ENCODE measurements at places on chromosomes 2 and 18. TPM values are rescaled to one million over a fixed set of nuclear protein-coding genes. Genes with fewer than 3 reads are reported as not detected.

Gene MC4R
- total RNA-seq, result not detected

Gene KCNG2
- total RNA-seq, result not detected

Gene ARHGAP28
- not detected for total RNA-seq

Gene STK39
- 44.5 TPM for total RNA-seq

Gene MSTN
- total RNA-seq, result not detected

GRCh38 chr2:16644221-16644925 lies 21.3 kb downstream of the CYRIA start:
- peaks cover 2% of the 10 kb centered on the region for H3K4me1 ChIP-seq
- H3K27me3 ChIP-seq, result no peaks in the 10 kb centered on the region
- no peak for DNase-seq
- no peak overlapping the region for H3K4me3 ChIP-seq
- H3K36me3 ChIP-seq, result no peaks in the 10 kb centered on the region

- no peak for DNase-seq
- H3K27me3 ChIP-seq, result no peaks in the 10 kb centered on the region
- H3K4me3 ChIP-seq, result no peak overlapping the region
- peaks cover 18% of the 10 kb centered on the region for H3K4me1 ChIP-seq
- peaks cover 2% of the 10 kb centered on the region for H3K36me3 ChIP-seq
Observed at GRCh38 chr18:74283646-74284045, 8.1 kb downstream of the CYB5A start.

GRCh38 chr2:176140513-176141317 lies 10.6 kb upstream of the HOXD4 start:
- no peak overlapping the region for H3K4me3 ChIP-seq
- peaks cover 77% of the 10 kb centered on the region for H3K27me3 ChIP-seq
- H3K4me1 ChIP-seq, result peaks cover 17% of the 10 kb centered on the region
- H3K27ac ChIP-seq, result no peak overlapping the region
- H3K36me3 ChIP-seq, result no peaks in the 10 kb centered on the region

DNA sequence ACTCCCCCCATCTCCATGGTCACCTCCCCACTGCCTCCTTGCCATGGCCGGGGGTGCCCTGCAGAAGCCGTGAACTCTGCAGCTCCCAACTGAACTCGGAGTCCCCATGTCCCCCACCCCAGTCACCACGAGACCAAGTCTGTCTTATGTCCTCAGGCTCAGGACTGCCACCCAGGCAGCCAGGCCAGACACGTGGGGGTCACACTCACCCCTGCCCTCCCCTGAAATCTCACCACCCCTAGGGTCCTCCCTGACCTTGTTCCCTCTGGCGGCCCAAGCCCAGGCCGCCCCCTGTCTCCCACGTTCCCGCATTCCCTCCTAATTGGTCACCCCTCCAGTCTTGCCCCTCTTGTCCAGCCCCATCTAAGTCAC lies 11.0 kb downstream of the AQP12A start:
- DNase-seq, result no peak
- no peak overlapping the region for H3K27ac ChIP-seq
- peaks cover 13% of the 10 kb centered on the region for H3K4me1 ChIP-seq
- no peaks in the 10 kb centered on the region for H3K36me3 ChIP-seq
- peaks cover 17% of the 10 kb centered on the region for H3K27me3 ChIP-seq
- H3K4me3 ChIP-seq, result no peak overlapping the region

DNA sequence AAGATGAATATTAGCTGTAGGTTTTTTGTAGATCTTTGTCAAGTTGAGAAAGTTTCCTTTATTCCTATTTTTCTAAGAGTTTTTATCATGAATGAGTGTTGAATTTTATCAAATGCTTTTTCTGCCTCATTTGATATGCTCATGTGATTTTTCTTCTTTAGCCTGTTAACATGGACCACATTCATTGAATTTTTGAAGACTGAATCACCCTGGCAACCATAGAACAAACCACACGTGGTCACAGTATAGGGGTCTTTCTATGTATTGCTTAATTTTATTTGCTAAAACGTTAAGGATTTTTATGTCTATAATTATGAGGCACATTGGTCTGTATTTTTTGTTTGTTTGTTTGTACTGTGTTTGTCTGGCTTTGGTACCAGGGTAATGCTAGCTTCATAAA lies 201.7 kb upstream of the CWC22 start:
- no peak for DNase-seq
- no peak overlapping the region for H3K4me3 ChIP-seq
- H3K36me3 ChIP-seq, result no peaks in the 10 kb centered on the region
- no peak overlapping the region for H3K27ac ChIP-seq
- H3K4me1 ChIP-seq, result no peaks in the 10 kb centered on the region

GRCh38 chr2:239911641-239912071 lies 113.5 kb downstream of the NDUFA10 start:
- no peak overlapping the region for H3K4me3 ChIP-seq
- H3K4me1 ChIP-seq, result peaks cover 16% of the 10 kb centered on the region
- peak overlapping the region; percentile 77 for H3K27ac ChIP-seq
- no peaks in the 10 kb centered on the region for H3K27me3 ChIP-seq

DNA sequence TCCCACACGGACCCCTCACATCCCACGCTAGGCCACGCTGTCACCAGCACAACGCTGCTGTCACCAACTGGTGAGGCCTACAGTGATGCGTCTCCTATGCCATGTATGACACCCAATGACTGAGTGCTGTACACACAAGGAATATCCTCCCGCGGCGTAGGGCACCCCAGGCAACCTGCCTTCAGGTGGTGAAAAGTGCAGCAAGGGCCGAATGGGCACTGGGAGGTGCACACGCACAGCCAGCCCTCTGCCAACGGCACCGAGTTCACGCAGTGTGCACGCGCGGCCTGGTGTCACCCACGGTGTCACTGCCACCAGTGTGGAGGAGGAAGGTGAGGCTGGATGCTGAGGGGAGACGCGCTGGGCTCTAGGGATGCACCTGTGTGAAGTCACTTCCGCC lies 4.5 kb downstream of the HS1BP3 start:
- H3K4me1 ChIP-seq, result peaks cover 17% of the 10 kb centered on the region
- H3K27ac ChIP-seq, result no peak overlapping the region
- H3K27me3 ChIP-seq, result no peaks in the 10 kb centered on the region
- no peak for DNase-seq
- H3K4me3 ChIP-seq, result no peak overlapping the region

- no peak overlapping the region for H3K27ac ChIP-seq
- H3K4me3 ChIP-seq, result no peak overlapping the region
- no peaks in the 10 kb centered on the region for H3K36me3 ChIP-seq
Observed at GRCh38 chr2:100611079-100612029, 48.6 kb downstream of the PDCL3 start.

DNA sequence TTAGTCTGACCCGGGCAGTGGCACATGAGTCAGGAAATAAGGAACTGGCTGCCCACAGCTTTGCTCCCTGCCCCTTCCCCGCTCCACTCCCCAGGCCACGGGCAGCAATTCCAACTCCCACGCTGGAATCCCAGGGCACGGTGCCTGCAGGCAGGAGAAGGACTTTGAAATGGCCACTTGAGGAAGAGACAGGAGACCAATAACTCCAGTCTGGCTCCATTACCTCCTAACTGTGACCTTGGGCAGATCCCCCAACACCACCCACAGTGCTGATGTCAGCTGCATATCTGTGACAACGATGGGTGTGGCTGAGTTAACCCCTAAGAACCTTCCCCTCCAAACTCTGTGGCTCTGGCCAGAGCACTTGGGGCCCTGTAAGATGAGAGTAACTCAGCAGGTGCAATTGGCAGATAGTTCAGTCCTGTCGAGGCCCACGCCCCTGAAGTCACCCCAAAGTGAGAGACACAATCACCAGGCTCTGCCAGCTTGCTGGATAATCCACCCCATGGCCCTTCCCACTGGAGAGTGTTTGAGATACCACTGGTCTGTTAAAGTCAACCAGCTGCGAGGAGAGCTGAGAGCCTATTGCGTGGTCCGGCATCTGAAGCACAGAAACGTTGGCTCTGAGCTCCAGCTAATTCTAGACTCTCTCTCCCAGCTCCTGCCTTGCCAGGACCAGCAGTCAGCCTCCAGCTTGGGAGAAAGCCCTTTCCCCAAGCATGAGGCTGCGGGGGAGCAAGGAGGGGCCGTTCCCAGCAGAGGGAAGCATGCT lies 175.2 kb downstream of the TNS1 start:
- H3K36me3 ChIP-seq, result no peaks in the 10 kb centered on the region
- DNase-seq, result no peak
- no peaks in the 10 kb centered on the region for H3K4me1 ChIP-seq
- H3K27ac ChIP-seq, result no peak overlapping the region
- no peak overlapping the region for H3K4me3 ChIP-seq

DNA sequence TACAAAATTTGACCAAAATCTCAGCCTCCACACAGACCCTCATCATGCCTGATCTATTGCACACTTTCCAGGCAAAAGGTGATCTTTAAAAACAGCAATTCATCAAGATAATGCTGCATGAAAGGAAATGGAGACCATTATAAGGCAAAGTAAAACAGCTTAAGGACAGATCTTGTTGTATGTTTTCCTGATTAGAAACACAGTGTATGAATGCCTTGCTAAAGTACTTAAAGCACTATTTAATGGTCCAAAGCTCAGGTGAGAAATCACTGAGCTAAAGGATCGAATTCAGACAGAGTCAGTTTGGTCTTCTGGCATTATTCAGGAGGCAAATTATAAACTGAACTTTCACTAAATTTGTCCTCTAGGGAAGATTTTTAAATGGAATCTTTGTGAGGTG lies 18.7 kb upstream of the FTCDNL1 start:
- no peak overlapping the region for H3K4me3 ChIP-seq
- no peak overlapping the region for H3K27ac ChIP-seq
- peaks cover 25% of the 10 kb centered on the region for H3K27me3 ChIP-seq
- peaks cover 4% of the 10 kb centered on the region for H3K36me3 ChIP-seq

- peaks cover 7% of the 10 kb centered on the region for H3K4me1 ChIP-seq
- no peak for DNase-seq
- H3K27me3 ChIP-seq, result peaks cover 23% of the 10 kb centered on the region
- H3K4me3 ChIP-seq, result no peak overlapping the region
- no peak overlapping the region for H3K27ac ChIP-seq
Observed at GRCh38 chr2:231931481-231931915, 5.3 kb upstream of the NPPC start.

- peaks cover 2% of the 10 kb centered on the region for H3K27me3 ChIP-seq
- H3K4me1 ChIP-seq, result no peaks in the 10 kb centered on the region
- H3K4me3 ChIP-seq, result no peak overlapping the region
Observed at GRCh38 chr18:24987303-24988252, 364.4 kb downstream of the ZNF521 start.

DNA sequence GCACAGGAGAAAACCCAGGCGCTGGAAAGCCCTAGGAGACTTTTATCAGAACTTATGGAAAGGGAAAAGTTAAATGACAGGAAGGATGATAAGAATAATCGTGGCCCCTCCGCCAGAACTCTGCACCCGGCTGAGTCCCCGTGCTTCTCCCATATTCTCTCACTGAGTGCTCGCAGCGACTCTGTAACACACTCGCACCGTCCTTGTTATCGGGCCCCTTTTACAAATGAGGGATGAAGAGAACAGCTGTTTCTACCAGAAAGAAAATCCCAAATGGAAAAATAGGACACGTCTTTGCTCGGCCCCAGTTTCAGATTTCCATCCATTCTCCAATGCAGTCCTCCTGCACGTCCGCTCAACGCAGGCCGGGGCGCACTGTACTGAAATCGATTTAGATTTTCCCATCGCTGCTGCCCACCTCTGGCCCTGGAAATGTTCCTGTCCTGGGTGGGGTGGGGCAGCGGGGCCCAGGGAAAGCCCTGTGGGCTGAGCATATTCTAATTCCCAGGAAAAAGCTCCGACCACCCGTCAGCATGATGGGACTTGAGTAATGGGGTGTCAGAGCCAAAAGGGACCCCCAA lies 66.4 kb downstream of the KCNF1 start:
- H3K36me3 ChIP-seq, result no peaks in the 10 kb centered on the region
- H3K27ac ChIP-seq, result no peak overlapping the region
- H3K27me3 ChIP-seq, result peaks cover 8% of the 10 kb centered on the region
- peaks cover 5% of the 10 kb centered on the region for H3K4me1 ChIP-seq

DNA sequence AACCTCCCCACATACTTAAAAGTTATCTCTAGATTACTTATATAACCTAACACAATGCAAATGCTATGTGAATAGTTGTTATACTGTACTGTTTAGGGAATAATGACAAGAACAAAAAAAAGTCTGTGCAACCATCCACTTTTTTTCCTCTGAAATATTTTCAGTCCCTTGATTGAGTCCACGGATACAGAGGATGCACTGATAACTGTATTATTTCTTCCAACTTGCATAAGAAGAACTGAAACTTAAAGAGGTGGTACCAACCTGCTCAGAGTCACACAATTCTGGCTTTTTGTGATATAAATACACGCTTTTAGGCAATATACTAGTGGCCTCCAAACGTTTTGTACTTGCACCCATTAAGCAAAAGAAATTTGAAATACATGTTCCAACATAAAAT lies 1.4 kb downstream of the SMC6 start:
- peaks cover 7% of the 10 kb centered on the region for H3K36me3 ChIP-seq
- peak overlapping the region; percentile 91 for H3K4me3 ChIP-seq
- no peak overlapping the region for H3K27ac ChIP-seq
- no peaks in the 10 kb centered on the region for H3K27me3 ChIP-seq
- H3K4me1 ChIP-seq, result peaks cover 20% of the 10 kb centered on the region

DNA sequence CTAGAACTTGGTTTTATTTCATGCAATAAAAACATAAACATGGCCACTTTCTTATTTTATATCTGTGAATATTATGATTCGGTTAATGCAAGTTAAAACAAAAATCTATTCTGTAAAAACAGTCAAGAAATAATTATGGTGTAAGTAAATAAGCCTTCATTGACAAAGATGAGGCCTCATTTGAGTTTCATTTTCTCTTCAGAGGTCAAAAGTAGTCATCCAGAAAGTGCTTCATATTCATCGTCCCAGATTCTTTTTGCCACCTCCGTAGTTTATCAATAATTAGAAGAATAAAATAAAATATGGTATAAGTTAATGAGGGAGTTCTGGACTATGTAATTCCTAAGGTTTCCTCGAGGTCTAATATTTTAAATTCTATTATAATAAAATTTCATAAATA lies 19.4 kb upstream of the HNRNPA3 start:
- no peaks in the 10 kb centered on the region for H3K36me3 ChIP-seq
- no peaks in the 10 kb centered on the region for H3K27me3 ChIP-seq
- H3K4me3 ChIP-seq, result no peak overlapping the region
- no peak overlapping the region for H3K27ac ChIP-seq

DNA sequence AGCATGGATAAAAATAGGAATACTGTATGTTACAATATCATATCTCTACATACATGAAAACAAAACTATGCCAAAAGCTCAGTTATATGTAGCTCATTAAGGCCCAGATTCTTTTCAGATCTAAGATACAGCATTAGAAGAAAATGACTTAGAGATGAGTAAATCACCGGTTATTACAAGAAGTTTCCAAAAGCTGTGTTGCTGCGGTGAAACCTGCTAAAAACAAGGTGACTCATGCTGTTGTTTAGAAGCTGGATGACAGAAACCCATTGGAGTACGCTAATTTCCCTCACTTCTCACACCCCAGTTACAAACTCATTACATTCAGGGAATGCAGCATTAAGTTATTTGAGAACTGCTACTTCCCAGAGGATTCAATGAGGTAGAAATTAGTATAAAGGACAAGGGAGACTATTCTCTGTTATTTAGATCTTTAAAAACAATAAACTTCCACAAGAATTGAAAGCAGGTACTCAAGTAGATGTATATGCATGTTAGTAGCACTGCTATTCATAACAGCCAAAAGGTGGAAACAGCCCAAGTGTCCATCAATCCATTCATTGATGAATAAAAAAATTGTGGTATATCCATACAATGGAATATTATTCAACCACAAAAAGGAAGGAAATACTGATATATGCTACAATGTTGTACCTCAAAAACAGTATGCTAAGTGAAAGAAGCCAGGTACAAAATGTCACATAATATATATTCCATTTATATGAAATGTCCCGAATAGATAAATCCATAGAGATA lies 32.6 kb downstream of the RBKS start:
- H3K27me3 ChIP-seq, result no peaks in the 10 kb centered on the region
- H3K4me1 ChIP-seq, result peaks cover 46% of the 10 kb centered on the region
- DNase-seq, result peak; percentile 37
- peaks cover 5% of the 10 kb centered on the region for H3K36me3 ChIP-seq
- no peak overlapping the region for H3K4me3 ChIP-seq

Measured in activated CD4-positive, alpha-beta T cell treated with anti-CD3 and anti-CD28 coated beads for 36 hours (primary cell).